ENCODE measurements at places on chromosomes 5 and 9. TPM values are rescaled to one million over a fixed set of nuclear protein-coding genes. Genes with fewer than 3 reads are reported as not detected.

ZNF484 gene
- 10.1 TPM for total RNA-seq

ANKRD20A1 gene
- total RNA-seq = not detected

SLC1A3 gene
- 12.1 TPM for total RNA-seq

ZNF883 gene
- total RNA-seq = 1.0 TPM

CARTPT gene
- total RNA-seq = not detected

LCNL1 gene
- not detected for total RNA-seq

GGTA1 gene
- total RNA-seq = not detected

PCDHGA9 gene
- 0.64 TPM for total RNA-seq

PAM gene
- total RNA-seq = 504 TPM

Measured in LHCN-M2 (cell line).